ENCODE measurements at places on chromosomes 3 and 15.

- no peak for DNase-seq
Observed at GRCh38 chr3:190747571-190747970, 114.9 kb downstream of the GMNC start.

- no peak for DNase-seq
Observed at GRCh38 chr15:35722501-35722900, 176.5 kb upstream of the DPH6 start.

- DNase-seq, result no peak
Observed at GRCh38 chr3:146975476-146975875, 370.3 kb upstream of the PLSCR5 start.

- DNase-seq, result no peak
Observed at GRCh38 chr15:30062881-30063280, 19.9 kb upstream of the GOLGA8J start.

GRCh38 chr3:148751461-148751860 lies 53.8 kb downstream of the AGTR1 start:
- no peak for DNase-seq

DNA sequence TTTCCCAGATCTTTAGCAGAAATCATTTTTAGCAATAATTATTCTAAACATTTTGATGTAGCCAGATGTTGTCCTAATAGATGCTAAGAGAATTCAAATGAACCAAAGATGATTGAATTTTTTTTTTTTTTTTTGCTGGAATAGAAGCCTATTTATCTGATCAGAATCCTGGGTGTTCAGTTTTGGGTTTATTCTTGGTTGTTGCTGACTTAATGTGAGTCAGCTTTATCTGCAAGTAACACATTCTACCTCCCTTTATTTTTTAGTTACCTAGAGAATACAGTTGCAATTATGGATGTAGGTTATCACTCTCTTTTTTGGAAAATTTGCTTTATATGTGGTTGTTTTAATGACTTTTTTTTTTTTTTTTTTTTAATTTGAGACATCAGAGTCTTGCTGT lies 6.4 kb downstream of the CEP97 start:
- no peak for DNase-seq

DNA sequence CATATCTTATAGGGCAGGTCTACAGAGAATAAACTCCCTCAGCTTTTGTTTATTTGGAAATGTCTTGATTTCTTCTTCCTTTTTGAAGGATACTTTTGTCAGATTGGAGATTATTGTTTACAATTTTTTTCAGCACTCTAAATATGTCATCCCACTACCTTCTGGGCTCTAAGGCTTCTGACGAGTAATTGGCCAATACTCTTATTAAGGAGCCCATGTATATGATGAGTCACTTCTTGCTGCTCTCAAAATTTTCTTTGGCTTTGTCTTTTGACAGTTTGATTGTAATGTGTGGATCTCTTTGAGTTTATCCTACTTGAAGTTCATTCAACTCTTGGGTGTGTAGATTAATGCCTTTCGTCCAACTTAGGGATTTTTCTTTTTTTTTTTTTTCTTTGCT lies 28.9 kb upstream of the CD200R1L start:
- no peak for DNase-seq

- no peak for DNase-seq
Observed at GRCh38 chr3:175163686-175164085, 304.6 kb downstream of the NAALADL2 start.

- no peak for DNase-seq
Observed at GRCh38 chr3:149384167-149384566, 6.7 kb upstream of the TM4SF1 start.

DNA sequence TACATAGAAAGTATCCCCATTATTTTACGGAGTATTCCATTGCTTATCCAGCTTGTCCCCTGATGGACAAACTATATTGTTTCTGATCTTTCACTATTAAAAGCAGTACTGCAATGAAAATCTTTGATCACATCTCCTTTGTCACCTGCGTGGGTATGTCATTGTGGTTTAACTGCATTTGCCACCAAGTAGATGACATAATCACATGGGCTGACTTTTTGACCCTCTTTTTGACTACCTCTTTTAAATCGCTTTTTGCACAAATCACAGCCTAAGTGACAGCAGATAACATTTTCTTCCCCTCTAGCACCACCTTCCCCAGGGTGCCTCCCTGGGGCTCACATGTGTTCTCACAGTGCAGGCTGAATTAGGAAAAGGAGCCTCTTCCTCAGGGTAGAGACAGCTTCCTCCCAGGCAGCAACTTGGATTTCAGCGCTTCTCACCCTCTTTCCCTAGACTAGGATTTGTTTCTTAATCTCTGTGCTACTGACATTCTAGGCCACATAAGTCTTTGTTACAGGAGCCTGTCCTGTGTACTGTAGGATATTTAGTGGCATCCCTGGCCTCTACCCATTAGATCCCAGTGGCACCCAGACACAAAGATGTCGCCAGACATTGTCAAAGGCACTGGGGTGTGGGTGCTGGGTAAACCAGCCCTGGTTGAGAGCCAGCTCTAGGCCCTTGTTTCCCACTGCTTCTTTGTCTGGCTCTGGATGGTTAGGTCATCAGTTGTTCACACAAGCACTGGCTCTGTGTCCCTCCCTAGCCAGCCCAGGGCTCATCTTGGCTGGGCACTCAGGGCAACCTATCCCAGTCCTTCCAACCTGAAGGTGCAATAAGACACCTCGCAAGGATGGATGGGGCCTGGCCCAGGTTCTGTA lies 1.3 kb upstream of the RBP1 start:
- no peak for DNase-seq

DNA sequence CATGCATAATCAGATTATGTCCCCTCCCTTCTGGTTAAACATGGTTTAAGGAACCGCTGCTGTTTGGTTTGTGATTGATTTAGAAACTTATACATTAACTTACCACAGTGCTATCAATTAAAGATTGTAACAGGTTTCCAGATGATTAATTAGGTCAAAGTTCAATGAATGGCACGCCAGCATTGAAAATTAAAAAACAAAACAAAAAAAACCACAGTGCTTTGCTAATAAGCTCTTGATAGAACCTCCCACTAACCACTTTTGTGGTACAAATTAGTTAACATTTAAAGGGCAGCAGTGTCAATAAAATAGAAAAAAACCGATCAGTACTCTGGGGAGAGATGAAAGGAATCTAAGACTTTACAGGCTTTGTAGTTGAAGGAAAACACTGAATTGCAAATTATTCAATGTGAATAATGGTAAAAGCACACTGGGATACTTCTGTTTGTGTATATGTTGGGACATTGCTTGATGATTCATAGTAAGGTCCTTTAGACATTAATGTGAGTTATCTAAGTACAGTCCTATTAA lies 7.6 kb upstream of the C3orf38 start:
- no peak for DNase-seq

DNA sequence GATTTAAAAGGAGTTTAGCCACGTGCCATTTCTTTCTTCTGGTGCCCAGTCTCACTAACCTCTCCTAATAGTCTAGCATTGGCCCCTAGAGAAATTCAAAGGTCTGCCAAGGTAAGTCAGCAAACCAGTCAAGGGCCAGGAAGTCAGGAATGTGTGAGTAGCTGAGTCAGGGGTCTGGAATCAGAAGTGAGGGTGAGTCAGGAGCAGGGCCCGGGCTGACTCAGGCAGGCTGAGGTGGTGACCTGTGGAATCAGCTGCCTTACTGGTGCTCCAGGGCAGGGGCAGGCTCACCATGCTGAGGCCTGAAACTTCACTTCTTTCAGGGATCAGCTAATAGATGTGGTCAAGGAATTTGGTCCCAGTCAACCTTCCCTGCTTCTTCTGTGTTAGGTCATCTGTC lies 105.8 kb upstream of the MYZAP start:
- DNase-seq, result no peak

- DNase-seq, result no peak
Observed at GRCh38 chr3:116059421-116060096, 385.7 kb downstream of the LSAMP start.

GRCh38 chr3:32245200-32245599 lies 6.7 kb downstream of the CMTM8 start:
- DNase-seq, result no peak

DNA sequence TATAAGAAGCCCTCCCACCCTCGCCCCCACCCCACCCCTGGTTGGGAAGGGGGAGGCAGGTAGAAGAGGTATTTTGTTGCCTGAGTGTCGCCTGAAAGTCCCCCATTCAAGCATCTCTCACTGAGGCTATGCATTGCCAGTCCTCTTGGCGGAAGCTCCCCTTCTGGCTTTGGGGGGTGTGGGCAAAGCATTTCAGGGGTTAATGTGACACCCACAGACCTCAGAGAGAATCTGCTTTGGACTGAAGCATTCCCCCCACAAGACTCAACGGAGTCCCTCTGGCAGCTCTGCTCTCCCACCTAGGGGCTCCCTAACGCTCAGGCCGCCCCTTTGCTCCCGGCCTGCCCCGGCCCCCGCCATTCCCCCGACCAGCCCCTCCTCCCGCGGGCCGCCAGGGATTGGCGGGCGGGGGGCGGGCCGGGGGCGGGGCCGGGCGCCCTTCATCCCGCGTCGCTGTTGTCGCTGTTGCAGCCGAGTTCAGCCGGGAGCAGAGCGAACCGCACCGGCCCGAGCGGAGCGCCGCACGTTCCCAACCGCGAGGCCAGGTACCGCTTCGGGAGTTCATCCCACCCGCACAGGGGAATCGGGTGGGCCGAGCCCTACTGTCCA lies at the start of gene SLC38A3:
Gene SLC38A3, plus strand, starts transcription at position 468 of the 609 bp plus-strand sequence. CDS start 8,929 bp downstream, outside the sequence.
- no peak for DNase-seq

DNA sequence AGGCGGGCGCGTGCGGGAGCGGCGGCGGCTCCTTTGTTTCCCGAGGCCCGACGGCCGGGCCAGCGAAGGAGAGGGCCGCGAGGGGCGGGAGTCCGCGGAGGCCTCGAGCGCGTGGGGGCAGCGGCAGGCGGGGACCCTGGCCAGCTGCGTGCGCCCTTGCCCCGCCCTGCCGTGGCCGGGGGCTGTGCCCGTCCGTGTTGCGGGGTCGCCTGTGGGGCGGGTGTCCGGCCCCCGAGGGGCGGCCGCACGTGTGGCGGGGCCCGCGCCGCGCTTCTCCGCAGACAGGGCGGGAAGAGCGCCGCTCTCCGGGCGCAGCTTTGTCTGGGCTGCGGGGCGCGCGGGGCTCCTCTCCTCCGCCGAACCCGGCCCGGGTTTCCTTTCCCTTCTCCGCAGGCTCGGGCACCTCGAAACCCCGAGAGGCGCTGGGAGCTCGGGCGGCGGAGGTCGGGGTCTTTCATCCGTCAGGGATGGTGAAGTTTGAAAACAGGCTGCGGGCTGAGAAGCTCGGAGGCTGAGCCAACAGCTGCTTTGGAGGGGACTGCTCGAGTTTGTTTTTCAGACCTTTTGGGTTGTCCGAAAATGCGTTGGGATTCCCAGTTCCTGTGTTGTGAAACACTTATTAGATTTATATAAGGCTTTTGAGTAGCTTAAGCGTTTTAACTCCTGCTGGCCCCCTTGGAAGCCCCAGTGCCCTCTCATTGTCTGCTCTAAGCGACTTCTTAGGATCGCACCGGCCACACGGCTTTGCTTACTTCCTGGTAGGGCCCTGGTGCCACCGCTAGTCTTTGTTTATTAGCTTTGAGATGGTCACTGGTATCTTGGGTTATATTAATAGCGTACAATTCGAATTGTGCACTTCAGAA lies 817 bp downstream of the USP3 start:
- DNase-seq, result no peak

- DNase-seq, result no peak
Observed at GRCh38 chr15:69686626-69687025, 234.0 kb downstream of the RPLP1 start.

GRCh38 chr3:197468866-197469382 lies 86.8 kb downstream of the BDH1 start:
- no peak for DNase-seq

GRCh38 chr15:81480645-81481053 lies 106.6 kb upstream of the TMC3 start:
- DNase-seq, result no peak

- no peak for DNase-seq
Observed at GRCh38 chr15:60204131-60204885, 193.5 kb downstream of the ANXA2 start.

- DNase-seq, result no peak
Observed at GRCh38 chr3:94616833-94617232, 554.0 kb downstream of the NSUN3 start.

- no peak for DNase-seq
Observed at GRCh38 chr15:71677766-71678165, 132.6 kb upstream of the NR2E3 start.

DNA sequence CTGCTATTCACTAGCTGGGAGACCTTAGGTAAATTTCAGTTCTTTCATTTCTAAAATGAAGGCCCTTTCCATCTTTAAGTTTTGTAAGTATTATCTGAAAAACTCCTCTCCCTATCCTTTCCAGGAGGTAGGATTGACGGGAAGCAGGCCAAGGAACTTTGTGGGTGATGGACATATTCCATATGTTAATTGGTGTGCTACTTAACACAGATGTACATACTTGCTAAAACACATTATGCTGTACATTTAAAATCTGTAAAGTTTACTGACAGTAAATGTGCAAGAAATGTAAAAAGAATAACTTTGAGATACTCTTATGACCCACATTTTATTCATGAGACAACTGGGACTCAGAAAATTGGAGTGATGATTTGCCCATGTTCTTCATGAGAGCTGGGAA lies 329.8 kb upstream of the LRRC3B start:
- DNase-seq, result no peak

DNA sequence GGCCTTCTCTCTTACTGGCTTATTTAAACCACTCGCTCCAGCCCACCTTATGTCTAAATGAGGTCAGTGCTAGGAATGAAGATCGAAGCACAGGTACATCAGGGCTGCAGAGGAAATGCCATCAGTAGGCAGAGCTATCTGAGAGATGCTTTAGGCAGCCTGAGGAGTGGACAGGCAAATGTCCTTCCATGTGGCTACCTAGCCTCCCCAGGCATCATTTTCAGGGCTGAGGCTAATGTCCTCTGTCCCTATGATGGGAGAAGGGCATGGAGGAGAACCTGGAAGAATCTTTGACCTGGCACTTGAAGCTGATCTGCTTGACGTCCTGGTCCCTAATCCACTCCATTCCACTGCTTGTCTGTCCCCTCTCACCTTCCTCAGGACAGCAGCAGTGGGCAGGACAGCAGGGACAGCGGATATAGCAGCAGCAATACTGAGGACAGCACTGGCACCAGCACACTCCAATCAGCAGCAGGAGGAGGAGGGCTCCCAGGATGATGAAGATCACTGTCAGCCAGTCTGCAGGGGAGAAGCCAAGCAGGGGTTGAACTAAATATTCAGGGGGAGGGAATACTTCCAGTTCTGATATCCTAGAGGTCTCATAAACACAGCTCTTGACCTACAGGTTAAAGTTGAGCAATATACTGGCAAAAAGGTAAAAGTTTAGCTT lies 21.0 kb downstream of the ILDR1 start:
- no peak for DNase-seq

DNA sequence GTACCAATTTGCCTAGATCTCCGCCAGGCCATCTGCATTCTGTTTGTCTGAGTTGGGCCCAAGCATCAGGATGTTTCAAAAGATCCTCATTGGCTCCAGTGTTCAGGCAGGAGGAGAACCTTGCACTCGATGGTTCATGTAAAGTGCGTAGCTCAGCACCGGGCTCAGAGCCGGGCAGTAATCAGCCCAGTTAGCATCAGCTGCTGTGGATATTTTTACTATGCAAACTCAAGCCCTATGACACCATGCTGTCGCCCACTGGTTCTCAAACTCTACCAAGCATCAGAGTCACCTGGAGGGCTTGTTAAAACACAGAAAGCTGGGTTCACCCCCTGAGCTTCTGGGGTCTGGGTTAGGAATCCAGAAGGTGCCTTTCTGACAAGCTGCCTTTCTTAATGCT lies 310.8 kb downstream of the SHQ1 start:
- no peak for DNase-seq

- DNase-seq, result no peak
Observed at GRCh38 chr3:45631486-45631885, 36.9 kb downstream of the LIMD1 start.

GRCh38 chr15:99944131-99944530 lies 210.9 kb upstream of the LYSMD4 start:
- DNase-seq, result no peak

Data from stimulated activated CD4-positive, alpha-beta T cell treated with anti-CD3 and anti-CD28 coated beads, Interleukin-12 subunit alpha, Interleukin-12 subunit beta, amount 100 ng/mL, for 24 hours (primary cell).